ENCODE measurements at places on chromosomes 12 and 14. TPM values are rescaled to one million over a fixed set of nuclear protein-coding genes. Genes with fewer than 3 reads are reported as not detected.

DNA sequence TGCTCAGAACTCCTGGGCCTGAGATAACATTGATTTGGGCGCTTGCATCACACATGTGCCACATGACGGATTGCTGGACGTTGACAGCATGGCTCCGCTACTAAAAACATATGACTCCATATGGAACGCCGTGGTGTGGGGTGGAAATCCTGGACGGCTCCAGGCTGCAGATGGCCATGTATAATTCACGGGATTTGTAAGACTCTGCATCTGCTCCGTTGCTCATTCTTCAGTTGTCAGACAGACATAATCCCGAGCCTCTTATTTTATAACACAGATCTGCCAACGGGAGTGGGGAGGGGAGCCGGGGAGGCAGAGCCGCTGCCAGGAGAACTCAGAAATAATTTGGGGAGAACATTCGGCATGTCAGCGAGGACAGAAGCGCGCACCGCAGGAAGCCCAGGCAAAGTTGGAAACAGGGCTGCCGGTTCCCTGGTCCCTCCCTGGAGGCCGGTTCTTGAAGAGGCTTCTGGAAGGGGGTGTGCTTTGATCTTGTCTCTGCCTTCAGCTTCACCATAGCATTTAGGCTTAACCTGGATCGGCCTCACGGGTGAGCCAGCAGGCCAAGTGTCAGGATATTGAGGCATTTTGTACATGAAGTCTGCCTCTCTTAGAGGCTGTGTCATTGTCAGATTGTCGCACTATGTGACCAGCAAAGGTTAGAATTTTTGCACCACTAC lies 45.8 kb upstream of the MYL2 start:
- H3K4me3 ChIP-seq: no peak overlapping the region
- DNase-seq: no peak
- no peaks in the 10 kb centered on the region for H3K36me3 ChIP-seq

DNA sequence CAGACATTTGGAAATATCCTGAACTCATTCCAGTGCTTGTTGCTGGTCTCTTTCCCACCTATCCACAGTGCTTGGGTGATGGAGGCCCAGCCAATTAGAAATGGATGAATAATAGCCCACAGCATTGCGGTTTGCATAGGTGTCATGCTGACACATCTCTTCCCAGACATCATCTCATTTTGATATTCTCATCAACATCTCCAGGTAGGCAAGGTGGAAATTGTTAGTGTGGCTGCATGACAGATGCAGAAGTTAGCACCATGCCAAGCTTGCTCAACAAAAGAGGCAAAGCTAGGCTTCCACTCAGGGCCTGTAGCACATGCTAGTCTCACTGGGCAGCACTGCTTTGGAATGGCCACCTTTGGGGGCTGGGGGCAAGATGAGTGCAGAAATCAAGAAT lies 1118.9 kb downstream of the VRK1 start:
- no peak overlapping the region for H3K27ac ChIP-seq
- no peaks in the 10 kb centered on the region for H3K27me3 ChIP-seq
- no peak overlapping the region for H3K4me3 ChIP-seq
- H3K4me1 ChIP-seq: no peaks in the 10 kb centered on the region

GRCh38 chr14:94918896-94919295 lies 149.0 kb upstream of the GSC start:
- no peak overlapping the region for H3K27ac ChIP-seq
- H3K4me3 ChIP-seq: no peak overlapping the region
- no peaks in the 10 kb centered on the region for H3K27me3 ChIP-seq
- no peak for DNase-seq
- H3K4me1 ChIP-seq: no peaks in the 10 kb centered on the region

KRT73 gene
- not detected for total RNA-seq

DNA sequence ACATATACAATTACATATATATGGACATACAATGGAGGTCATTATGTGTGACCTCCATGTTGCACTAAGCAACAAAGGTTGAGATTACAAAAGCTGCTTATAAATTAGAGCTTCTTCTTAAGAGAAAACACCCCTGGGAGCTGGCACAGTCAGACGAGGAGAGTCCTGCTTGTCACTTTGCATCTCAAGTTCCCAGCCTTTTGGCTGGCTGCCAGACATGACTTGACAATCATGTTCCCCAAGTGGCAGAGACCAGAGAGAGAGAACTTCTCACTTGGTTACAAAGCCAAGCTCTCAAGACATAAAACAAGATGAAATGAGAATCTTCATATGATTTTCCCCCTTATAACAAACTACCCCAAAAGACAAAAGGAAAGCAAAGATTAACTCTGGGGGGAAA lies 8.5 kb upstream of the SYNJ2BP start:
- no peak overlapping the region for H3K4me3 ChIP-seq
- H3K36me3 ChIP-seq: no peaks in the 10 kb centered on the region
- no peaks in the 10 kb centered on the region for H3K4me1 ChIP-seq
- H3K27me3 ChIP-seq: no peaks in the 10 kb centered on the region
- H3K27ac ChIP-seq: no peak overlapping the region

DNA sequence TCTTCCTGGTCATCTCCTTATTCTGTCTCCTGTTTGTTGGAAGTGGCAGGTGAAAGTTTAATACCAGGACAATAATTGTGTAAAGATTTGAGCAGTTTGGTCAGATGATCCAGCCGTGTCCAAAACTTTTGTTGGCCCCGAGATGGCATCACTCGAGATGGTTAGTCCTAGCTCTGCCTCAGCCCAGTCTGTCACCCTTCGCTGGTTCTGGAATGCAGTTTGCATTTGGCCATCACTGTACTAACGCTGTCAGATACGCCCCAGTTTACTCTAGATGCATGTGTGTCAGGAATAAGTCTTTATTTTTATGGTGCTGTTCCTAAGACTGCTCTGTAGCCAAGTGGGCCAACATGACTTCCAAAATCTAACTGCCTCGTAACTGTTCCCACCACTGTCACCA lies 79.6 kb downstream of the MOK start:
- H3K27ac ChIP-seq: no peak overlapping the region
- H3K4me1 ChIP-seq: no peaks in the 10 kb centered on the region
- H3K27me3 ChIP-seq: no peaks in the 10 kb centered on the region
- DNase-seq: no peak
- no peaks in the 10 kb centered on the region for H3K36me3 ChIP-seq
- H3K4me3 ChIP-seq: no peak overlapping the region

DNA sequence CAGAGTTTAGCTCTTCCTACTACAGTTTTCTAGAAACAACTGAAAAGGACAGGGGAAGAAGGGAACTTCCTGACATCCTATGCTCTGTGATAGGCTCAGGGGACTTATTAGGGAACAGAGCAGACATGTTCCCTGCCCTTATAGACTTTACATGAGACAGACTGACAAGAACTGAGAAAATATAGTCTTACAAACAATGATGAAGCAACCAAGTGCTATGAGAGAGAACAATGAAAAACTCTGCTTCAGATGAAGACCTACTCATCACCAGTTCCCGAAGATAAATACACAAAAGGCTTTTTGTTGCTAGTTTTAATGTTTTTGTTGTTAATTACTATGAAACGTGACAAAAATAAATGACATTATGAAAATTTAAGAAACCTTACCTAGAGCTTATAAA lies 115.3 kb downstream of the SEC23A start:
- H3K4me3 ChIP-seq: no peak overlapping the region
- no peak for DNase-seq
- no peaks in the 10 kb centered on the region for H3K36me3 ChIP-seq
- H3K27ac ChIP-seq: no peak overlapping the region
- no peaks in the 10 kb centered on the region for H3K27me3 ChIP-seq

GRCh38 chr14:64755781-64756221 lies 51.6 kb downstream of the PLEKHG3 start:
- no peaks in the 10 kb centered on the region for H3K27me3 ChIP-seq
- peaks cover 8% of the 10 kb centered on the region for H3K4me1 ChIP-seq
- H3K4me3 ChIP-seq: no peak overlapping the region
- DNase-seq: no peak
- H3K36me3 ChIP-seq: no peaks in the 10 kb centered on the region
- H3K27ac ChIP-seq: no peak overlapping the region

DNA sequence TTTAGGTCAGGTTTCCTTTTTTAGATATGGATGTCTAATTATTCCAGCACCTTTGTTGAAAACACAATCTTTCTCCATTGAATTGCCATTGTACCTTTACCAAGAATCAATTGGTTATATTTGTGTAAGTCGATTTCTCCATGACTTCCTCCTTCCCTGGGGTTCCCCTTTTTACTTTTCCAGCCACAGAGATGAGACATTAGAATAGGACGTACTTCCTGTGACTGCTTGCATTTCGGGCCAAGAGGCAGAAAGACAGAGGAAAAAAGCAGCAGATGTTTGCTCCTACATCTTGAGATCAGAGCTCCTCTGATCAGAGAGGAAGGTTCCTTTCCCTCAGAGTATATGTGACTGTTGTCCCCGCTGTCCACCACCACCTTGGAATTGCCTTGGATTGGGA lies 453.7 kb upstream of the RGS6 start:
- no peaks in the 10 kb centered on the region for H3K27me3 ChIP-seq
- 0 out of 2 replicates have a peak overlapping the region, but pooled peaks have one; percentile 21 for H3K27ac ChIP-seq
- peaks cover 19% of the 10 kb centered on the region for H3K4me1 ChIP-seq
- DNase-seq: no peak
- no peaks in the 10 kb centered on the region for H3K36me3 ChIP-seq

TMEM179 gene
- total RNA-seq: 2.9 TPM

Data from H1 (cell line).